ENCODE measurements at places on chromosomes 6 and 20.

DNA sequence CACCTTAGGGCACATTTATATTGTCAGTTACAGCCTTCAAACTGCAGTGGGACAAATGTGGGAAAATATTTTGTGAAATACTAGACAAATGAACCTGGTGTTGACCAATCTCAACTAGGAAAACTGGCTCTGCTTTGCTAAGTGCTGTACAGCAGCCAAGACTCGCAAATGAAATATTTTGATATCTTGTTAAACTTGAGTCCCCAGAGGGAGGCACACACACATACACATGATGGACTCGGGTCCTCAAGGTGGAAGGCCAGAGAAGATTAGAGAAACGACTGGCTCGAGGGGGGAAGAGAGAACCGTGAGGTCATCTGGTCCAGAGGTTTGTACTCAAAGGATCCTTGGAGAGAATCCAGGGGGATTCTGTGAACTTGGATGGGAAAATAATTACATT lies 67.3 kb upstream of the JAG1 start:
- DNase-seq = no peak

DNA sequence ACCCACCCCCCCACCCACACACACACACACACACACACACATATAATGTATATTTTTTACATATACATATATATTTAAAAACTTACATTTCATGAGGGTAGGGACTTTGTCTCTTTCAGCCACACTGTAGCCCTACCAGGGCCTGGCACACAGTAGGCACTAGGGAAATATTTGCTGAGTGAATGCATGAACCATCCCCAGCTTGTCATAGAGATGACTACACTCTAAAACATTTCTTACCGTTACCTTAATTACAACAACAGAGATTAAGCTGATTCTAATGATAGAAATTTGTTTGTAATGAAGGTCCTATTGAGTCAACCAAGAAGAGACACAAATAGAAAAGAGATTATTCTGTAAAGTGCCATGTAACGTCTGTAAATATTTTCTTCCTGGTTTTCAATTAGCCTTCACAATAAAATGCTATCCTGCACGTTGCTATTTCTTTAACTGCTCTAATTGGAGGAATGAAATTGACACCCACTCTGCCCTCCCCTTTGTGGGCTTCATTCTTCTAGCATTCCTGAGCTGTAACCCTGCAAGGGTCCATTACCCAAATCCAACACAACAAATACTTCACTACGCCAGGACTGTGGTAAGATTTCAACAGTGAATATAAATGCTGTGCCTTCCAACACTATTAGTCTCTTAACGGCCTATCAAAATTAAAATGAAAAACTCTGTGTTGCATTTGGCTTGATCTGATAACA lies 30.8 kb downstream of the SIM1 start:
- DNase-seq = no peak

GRCh38 chr20:15063081-15063480 lies 725.7 kb upstream of the FLRT3 start:
- no peak for DNase-seq

GRCh38 chr6:111590209-111590980 lies 15.3 kb downstream of the TRAF3IP2 start:
- no peak for DNase-seq

- DNase-seq = no peak
Measured at GRCh38 chr6:56424542-56425083, 177.2 kb upstream of the COL21A1 start.

GRCh38 chr20:22771706-22772105 lies 187.3 kb upstream of the FOXA2 start:
- DNase-seq = no peak

DNA sequence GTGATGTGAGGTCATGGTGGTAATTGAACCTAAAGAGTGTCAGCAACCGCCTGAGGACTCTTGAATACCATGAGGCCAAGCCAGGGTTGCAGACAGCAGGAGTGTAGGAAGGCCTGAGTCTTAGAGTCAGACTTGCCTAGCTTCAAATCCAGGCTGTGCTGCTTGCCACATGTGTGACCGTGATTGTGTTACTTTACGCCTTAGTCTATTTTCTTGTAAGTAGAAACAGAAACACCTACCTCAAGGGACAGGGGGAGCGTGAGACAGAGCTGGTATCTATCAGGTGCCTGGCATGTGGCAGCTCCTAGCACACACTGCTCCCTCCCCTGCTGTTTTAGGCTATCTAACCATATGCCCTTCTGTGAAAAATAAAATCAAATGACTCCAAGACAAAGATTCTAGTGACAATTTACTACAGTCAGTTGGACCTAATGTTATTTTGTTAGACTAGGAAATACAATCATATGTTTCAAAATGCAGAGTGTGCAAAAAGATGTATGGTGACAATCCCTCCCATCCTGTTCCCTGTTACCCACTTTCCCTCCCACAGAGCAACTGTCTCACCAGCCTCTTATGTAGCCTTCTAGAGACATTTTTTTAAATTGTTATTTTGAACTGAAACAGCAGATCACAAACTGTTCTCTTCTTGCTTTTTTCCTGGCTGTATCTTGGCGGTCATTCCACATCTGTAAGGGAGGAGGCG lies 21.7 kb downstream of the TAF8 start:
- DNase-seq = no peak

- DNase-seq = no peak
Measured at GRCh38 chr6:163954088-163954775, 539.7 kb downstream of the QKI start.

DNA sequence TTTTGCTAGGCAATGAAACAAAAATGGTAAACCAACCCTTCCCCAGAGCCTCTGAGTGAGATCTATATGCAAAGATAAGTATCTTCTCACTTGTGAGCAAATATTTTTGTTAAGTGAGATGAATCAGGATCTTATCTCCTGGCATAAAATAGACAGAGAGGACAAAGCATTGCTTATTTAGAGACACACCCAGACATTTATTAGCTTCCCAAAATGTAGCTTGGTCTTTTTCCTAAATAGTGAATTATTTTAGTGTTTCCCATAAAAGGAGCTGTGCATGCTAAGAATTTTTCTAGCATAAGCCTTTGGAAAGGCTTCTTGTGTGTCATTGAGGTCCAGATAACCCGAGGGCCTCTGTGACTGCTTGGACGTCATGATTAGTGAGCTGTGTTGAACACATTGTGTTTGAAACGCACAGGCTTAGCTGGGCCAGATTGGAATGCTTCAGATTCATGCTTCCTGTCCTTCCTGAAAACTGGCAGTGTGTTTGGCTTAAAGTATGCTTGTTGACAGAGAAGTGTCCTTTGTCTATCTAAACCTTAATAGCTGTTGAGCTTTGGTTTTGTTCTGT lies 16.5 kb downstream of the MTHFD1L start:
- no peak for DNase-seq

- DNase-seq = no peak
Measured at GRCh38 chr20:430091-430999, 22.2 kb downstream of the RBCK1 start.
